ENCODE measurements at places on chromosomes 2 and 18.
A peak's percentile ranks its signal among the peaks of the same experiment; 100 is the strongest.

DNA sequence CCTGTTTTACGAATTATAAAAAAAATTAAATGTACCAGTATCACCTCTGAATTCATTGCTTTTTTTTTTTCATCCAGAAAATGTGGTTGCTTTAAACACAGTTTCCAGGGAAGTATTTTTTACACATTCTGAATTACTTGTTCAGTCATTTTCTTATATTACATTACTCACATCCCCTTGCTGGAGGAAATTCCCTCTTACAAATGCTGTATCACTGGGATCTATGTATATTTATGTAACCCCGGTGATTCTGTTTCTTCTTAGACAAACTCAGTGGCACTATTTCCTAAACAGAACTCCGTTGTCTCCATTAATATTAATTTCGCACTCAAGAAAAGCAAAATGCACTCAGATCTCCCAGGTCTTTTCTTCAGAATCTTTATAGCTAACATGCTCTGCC is 1078.5 kb upstream of the ZEB2 start:
- no peak for DNase-seq

GRCh38 chr2:197591339-197592072 is 75.6 kb downstream of the MOB4 start:
- DNase-seq: no peak

- DNase-seq: no peak
Observed at GRCh38 chr2:195410074-195410671, 246.9 kb upstream of the SLC39A10 start.

GRCh38 chr2:227188292-227188691 is 23.9 kb downstream of the COL4A3 start:
- DNase-seq: no peak

DNA sequence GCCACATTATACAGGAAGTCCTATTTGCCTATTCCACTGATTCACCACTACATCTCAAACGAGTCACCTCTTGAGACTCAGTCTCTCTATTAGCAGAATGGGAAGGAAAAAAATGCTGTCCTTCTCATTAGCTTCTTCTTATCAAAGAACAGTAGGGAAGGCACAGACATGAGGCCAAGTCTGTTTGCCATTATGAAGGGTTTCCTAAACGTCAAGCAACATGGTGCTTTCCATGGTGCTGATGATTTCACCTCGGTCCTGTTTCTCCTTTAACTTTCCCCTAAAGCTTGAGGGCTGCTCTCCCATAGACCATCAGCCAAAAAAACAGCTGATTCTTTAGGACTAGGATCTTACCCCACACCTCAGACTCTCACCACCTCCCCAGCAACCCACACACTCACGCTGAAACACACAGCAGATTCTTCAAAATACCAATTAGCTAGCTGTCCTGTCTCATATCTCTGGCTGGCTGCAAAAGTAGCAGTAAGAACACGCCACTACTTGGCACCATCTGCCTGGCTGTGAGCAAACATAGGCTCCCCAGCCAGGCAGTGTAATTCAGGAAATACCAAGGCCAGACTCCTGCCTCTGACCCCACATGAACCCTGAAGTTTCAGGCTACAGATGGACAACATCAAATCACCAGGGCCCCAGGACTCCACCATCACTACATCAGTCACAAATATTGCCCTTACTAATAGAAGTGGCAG is 30.5 kb downstream of the GALNT14 start:
- peak; percentile 25 for DNase-seq
